ENCODE measurements at places on chromosomes 3 and 15. TPM values are rescaled to one million over a fixed set of nuclear protein-coding genes. Genes with fewer than 3 reads are reported as not detected.

Gene SHC4
- 3.5 TPM for total RNA-seq

Gene PXYLP1
- total RNA-seq = 24.2 TPM

Gene OR5K2
- total RNA-seq = not detected

Gene EFL1
- total RNA-seq = 21.0 TPM

Gene VIPR1
- total RNA-seq = 10.1 TPM

GRCh38 chr3:59968513-59969045 is 918.8 kb upstream of the CFAP20DC start:
- DNase-seq = no peak

GRCh38 chr3:149898771-149899170 is 71.9 kb downstream of the PFN2 start:
- DNase-seq = no peak

DNA sequence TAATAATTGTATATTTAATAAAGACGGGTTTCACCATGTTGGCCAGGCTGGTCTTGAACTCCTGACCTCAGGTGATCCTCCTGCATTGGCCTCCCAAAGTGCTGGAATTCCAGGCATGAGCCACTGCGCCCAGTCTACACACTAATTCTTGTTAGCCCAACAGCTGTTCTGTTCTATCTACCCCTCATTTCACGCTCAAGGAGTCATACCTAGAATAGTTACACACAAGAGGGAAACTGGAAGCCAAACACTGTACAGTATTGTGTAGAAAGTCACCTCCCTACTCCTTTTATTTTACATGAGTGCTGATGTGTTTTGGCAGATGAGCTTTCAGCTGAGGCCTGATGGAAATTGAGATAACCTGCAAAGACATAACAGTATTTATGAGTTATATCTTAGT is 13.4 kb upstream of the CTDSPL2 start:
- DNase-seq = no peak

DNA sequence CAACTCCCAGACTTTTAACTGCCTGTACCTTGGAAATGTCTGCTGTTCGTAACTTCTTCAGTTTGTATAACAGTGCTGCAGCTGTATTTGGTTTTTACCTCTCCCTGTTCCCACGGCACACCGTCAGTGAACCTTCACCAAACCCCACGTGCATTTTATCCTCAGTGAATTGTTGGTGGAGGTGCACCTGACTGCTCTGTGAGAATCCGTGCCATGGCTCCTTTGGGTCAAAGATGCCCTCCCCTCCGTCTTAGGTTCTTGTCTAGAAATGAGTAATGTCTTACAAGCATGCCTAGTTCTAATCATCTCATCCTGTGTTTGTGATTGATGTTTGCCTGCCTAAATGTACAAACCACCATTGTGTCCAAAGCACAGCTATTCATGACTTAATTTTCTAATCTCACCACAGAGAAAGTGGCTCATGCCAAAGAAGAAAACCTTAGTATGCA is 28.2 kb downstream of the TPM1 start:
- no peak for DNase-seq

- no peak for DNase-seq
These were observed 20.1 kb downstream of the SLC12A8 start for GRCh38 chr3:125192190-125193035.

GRCh38 chr15:55652359-55652758 is 64.2 kb upstream of the PYGO1 start:
- no peak for DNase-seq

Data from skin of body (tissue), 3 donors.